ENCODE measurements at places on chromosomes 5 and 9. TPM values are rescaled to one million over a fixed set of nuclear protein-coding genes. Genes with fewer than 3 reads are reported as not detected.

TMEM252 gene
- not detected for total RNA-seq

CORO2A gene
- 2.0 TPM for total RNA-seq

ZNF658 gene
- total RNA-seq = 5.6 TPM

IFNA14 gene
- not detected for total RNA-seq

PDZD2 gene
- total RNA-seq = 1.9 TPM

MARVELD2 gene
- total RNA-seq = 4.9 TPM

GPR150 gene
- total RNA-seq = 0.57 TPM

CDH9 gene
- not detected for total RNA-seq

CATSPER3 gene
- total RNA-seq = 0.07 TPM

IL12B gene
- total RNA-seq = not detected

TAS2R1 gene
- total RNA-seq = not detected

CCL28 gene
- total RNA-seq = not detected

DEPDC1B gene
- total RNA-seq = 15.7 TPM

ERAP2 gene
- not detected for total RNA-seq

MARCHF6 gene
- 75.1 TPM for total RNA-seq

ADRB2 gene
- total RNA-seq = 7.5 TPM

PCDHGC3 gene
- total RNA-seq = 29.9 TPM

IL9 gene
- not detected for total RNA-seq

MLANA gene
- total RNA-seq = not detected

DBH gene
- total RNA-seq = not detected

PKD2L2 gene
- not detected for total RNA-seq

AQP7 gene
- 3.8 TPM for total RNA-seq

PCYOX1L gene
- total RNA-seq = 14.4 TPM

CCDC180 gene
- 15.7 TPM for total RNA-seq

FAM221B gene
- total RNA-seq = not detected

CXXC5 gene
- 122 TPM for total RNA-seq

WDR31 gene
- 2.2 TPM for total RNA-seq

OR1Q1 gene
- not detected for total RNA-seq

PRRX2 gene
- 10.2 TPM for total RNA-seq

SPINK4 gene
- total RNA-seq = 7.8 TPM
